Smooth muscle cell of the umbilical artery (primary cell): ENCODE measurements at places on chromosomes 7 and 10. TPM values are rescaled to one million over a fixed set of nuclear protein-coding genes. Genes with fewer than 3 reads are reported as not detected.

The ZNF22 gene
- 13.4 and 13.5 TPM in 2 replicates for total RNA-seq

The MOGAT3 gene
- not detected in 2 replicates for total RNA-seq

The MRLN gene
- not detected in 2 replicates for total RNA-seq

The PON1 gene
- not detected in 2 replicates for total RNA-seq

The DKK1 gene
- total RNA-seq, result 172 and 266 TPM in 2 replicates

The CDHR1 gene
- under 0.01 and 0.18 TPM in 2 replicates for total RNA-seq

The TLX1 gene
- not detected in 2 replicates for total RNA-seq

The NXPH1 gene
- not detected in 2 replicates for total RNA-seq

The HOXA3 gene
- total RNA-seq, result 3.1 and 6.8 TPM in 2 replicates

The TMEM273 gene
- not detected in 2 replicates for total RNA-seq

The CLRN3 gene
- total RNA-seq, result not detected in 2 replicates

The CHAT gene
- not detected in 2 replicates for total RNA-seq
